ENCODE measurements at places on chromosomes 6 and 20.
A peak's percentile ranks its signal among the peaks of the same experiment; 100 is the strongest.

DNA sequence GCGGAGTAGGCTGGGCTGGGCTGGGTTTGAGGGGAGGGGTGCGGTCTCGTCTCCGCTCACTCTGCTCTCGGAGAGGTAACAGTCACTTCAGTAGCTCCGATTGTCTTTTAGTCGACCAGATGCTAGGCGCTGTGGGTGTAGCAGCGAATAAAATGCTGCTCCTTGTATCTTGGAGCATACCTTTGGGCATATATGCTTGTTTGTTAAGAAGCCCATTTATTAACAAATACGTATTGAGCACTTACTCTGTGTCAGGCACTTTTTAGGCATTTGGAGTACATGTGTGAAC lies 545 bp downstream of the ACTR5 start:
- DNase-seq, result no peak

GRCh38 chr20:5091902-5092301 lies 27.9 kb downstream of the PCNA start:
- no peak for DNase-seq

- no peak for DNase-seq
Measured at GRCh38 chr6:93801101-93801847, 381.9 kb upstream of the EPHA7 start.

DNA sequence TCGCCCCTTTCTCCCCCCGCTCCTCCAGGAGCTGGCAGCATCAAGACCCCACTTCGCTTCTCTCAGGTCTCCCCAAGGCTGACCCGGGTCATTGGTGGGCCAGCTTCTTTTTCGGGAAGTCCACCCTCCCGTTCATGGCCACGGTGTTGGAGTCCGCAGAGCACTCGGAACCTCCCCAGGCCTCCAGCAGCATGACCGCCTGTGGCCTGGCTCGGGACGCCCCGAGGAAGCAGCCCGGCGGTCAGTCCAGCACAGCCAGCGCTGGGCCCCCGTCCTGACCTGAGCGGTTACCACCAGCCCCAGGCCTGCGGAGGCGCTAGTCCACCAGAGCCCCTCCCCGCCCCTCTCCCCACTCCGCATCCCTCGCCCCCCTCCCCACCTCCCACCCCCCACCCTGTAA lies 1.0 kb downstream of the PPDPF start:
- no peak for DNase-seq

DNA sequence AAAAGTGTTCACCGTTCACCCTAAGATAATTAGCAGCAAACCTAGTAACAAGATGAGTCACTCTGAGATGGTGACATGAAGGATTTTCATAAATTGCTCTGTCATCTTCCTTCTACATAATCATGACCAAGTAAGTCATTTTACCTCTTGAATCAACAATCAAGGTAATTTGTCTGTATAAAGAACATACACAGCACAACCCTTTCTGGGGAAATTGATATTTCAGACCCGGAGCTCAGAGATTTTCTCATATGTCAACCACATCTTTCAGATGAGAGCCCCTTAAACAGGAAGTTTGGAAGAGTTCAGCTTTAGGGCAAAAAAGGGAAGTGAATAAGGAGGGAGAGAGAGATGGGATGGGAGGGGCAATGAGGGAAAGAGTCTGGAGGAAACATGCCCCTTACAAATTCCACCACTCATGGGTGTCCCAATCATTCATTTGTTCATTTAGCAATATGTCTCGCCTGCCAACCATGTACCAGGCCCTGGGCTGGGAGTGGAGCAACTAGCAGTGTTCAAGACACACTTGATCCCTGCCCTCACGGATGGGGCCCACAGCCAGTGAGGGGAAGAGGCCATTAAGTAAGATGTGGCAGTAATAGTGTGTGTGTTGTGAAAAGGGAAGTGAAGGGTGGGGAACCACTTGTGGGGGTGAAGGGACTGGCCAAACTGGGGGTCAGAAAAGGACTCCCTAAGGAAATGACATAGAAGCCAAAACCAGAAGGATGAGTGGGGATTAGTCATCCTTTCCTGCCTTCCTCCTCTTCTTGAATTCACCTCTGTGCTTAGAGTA lies 190.9 kb downstream of the MAFB start:
- no peak for DNase-seq

GRCh38 chr6:27806981-27807440 lies 105.2 kb downstream of the OR2B2 start:
- DNase-seq, result no peak

GRCh38 chr20:44171775-44172571 lies 15.0 kb downstream of the JPH2 start:
- DNase-seq, result no peak

DNA sequence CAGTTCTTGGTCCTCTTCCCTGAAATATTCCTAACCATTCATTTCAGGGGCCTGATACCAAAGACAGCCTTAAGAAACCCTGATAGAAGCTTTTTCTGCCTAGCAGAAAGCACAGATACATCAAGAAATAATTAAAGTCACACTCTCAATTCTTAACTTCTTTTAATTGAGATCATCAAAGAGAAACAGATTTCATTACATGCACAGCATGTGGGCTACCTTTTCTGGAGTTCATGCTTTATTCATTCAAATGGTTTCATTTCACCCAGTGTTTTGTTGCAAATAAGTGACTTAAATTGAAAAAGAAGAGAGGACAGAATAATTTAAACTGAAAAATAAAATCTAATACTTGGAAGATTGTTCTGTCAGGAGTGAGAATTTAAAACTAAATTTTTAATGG lies 192.6 kb upstream of the GGTLC1 start:
- DNase-seq, result no peak

DNA sequence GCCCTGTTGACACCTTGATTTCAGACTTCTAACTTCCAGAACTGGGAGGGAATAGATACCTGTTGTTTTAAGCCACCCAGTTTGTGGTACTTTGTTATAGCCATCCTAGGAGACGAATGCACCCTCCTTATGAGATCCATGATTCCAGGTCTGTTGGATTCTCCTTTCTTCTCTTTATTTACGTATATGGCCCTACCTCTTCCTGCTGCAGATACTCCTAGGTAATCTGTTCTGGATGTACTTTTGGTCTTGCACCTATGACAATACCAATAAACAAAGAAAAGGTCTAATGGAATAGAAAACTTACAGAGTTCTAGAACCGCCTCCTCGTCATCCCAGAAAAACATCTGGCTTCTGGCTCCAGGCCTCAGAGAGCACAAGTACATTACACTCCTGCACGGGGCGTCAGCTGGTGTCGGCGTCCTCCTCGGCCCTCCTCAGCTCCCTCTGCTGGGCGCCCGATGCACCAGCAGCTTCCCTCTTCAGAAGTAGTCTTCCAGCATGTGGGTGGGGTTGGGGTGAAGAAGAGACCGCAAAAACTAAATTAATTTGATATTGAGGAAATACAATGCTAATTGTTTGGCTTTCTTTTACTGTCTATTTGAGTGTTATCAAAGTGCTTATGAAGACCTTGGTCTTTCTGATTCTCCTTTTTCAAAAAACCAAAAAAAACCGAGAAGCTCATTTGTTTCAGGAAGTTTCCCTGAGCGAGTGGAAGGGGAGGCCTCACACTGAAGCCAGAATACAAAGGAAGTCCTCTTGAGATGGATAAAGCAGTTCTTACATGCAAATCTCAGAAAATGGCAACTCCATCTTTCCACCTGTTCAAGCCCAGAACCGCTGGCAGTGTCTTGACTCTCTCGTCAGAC lies 9.7 kb upstream of the ATXN1 start:
- peak; percentile 61 for DNase-seq

DNA sequence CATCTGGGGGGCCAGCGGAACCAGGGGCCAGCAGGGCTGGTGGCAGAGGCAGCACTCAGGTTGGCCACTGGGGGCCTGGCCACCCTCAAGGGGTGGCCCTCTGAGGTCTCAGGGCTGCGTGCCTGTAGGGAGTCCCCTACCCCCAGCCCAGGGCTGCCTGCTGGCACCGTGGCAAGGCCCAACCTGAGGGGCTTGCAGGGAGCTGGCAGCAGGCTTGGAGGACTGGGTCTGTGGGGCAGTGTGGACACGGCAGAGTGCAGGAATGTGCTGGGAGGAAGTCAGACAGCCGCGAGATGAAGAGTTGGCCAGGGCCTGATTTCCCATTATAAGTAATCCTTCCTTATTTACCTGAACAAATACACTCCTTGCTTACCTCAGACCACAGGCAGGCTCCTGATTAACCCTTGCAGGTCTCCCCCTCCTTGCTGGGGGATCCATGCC lies at the start of gene SPDEF:
TSS of gene SPDEF (minus strand) at position 299 of the 441 bp plus-strand sequence. CDS start 11,874 bp downstream, outside the sequence.
- no peak for DNase-seq

- no peak for DNase-seq
Measured at GRCh38 chr6:147678253-147678652, 169.8 kb downstream of the SAMD5 start.

- no peak for DNase-seq
Measured at GRCh38 chr6:90457867-90458259, 129.0 kb downstream of the MAP3K7 start.

- no peak for DNase-seq
Measured at GRCh38 chr20:48754292-48754691, 73.5 kb downstream of the PREX1 start.

DNA sequence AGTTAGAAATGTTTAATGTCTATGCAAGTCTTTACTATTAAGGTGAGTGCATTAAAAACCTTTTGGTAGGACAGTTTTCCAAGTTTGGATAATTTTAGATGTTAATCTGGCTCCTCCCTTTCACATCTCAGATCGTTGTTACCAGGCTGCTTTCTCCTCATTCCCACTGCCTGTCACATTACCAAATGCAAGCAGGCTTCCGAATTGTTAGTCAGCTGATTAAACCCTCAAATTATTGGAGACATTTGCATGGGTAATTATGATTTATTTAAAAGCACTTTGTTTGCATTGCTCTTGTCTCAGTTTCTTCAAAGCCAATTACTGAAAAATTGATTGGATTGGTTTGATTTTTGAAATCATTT lies 816.5 kb downstream of the KIF16B start:
- DNase-seq, result no peak

DNA sequence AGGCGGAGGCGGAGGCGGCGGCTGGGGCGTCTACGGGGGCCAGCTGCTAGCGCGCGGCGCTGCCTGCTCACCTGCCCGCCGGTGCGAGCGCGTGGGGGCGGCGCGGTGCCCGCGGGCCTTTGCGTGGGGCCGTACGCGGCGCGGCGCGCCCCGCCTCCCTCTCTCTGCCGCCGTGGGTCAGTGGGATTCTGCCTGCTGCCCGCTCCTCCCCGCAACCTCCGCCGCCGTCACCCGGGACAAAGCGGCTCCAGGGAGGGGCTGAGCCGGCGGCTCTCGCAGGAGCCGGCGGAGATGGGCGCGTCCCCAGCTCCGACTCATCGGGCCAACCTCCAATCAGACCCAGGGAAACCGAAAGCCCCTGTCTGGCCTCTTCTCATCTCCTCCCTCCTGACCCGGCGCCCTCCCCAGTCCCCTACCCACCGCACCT lies at the start of gene RCAN2:
TSS of gene RCAN2 (minus strand) at position 249 of the 427 bp plus-strand sequence.
- peak; percentile 6 for DNase-seq

- no peak for DNase-seq
Measured at GRCh38 chr6:168804331-168804730, 363.3 kb downstream of the SMOC2 start.

DNA sequence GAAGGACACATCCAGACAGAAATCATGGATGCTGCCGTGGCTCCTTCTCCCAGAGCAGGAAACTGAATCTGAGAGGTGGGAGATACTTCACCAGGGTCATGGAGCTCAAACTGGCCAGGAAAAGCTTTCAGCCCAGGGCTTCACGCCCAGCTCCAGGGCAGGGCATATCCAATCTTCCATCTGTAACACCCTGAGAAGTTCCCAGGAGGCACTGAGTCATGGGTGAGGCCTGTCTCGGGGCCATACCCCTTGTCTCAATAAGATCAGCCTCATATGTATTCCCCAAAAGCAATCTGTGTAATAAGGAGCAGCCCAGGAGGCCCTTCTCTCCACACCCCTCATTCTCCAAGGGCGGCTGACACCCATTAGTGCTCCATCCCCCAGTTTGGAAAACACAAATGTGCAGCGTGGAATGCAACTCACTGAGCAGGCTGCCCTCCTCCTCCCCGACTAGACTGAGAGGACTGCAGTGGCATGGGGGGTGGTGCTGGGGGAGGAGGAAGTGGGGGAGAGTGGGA lies 439.3 kb upstream of the SULF2 start:
- DNase-seq, result no peak

- no peak for DNase-seq
Measured at GRCh38 chr6:84979541-84979940, 215.1 kb upstream of the TBX18 start.

- DNase-seq, result no peak
Measured at GRCh38 chr20:47361057-47361915, 4.8 kb upstream of the ZMYND8 start.

GRCh38 chr6:27994616-27995015 lies 37.6 kb downstream of the OR2B6 start:
- DNase-seq, result no peak

DNA sequence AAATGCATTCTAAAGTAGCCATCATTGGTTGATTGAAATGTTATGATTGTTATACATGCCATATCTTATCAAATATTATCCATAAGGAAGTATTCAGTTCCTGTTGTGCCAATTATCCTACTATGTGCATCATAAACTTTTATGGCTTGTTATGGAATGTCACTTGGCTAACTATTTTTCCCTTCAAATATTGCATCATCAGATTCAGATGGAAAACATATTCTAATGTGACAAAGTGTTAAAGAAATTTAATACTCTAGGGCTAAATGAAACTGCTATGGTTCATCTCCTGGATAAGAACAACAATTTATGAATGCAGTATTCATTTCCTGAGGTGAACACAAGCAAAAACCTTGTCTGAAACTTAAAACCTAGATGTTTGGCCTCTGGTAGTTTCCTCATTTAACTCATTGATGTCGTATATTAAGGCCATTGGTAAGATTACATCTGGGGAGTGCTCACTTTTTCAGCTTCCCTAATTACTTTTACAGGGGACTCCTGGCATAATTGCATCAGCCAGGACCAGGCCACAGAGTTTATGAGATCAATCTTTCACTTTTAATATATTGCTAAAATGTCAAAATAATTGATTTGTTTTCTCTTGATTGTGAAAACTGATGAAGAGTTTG lies 134.9 kb upstream of the CEP162 start:
- no peak for DNase-seq

DNA sequence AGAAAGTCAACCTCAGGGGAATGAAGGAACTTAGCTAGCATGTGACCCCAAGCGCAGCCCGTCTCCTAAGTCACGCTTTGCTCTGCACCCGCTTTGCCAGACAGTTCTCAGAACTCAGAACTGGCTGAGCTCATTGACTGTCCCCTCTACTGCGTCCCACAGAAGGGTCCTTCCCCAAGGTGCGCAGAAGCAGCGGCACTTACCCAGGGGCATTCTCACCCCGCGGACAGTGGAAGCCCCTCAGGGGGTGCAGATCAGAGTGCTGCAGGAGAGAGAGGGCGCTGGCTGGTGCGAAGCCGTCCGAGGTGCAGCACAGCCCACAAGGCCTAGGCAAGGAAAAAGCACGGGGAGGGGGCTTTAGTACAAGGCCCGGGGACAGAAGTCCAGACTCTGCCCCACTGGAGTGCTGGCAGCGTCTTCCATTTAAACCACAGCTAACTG lies 807 bp downstream of the SNHG17 start:
- DNase-seq, result no peak

DNA sequence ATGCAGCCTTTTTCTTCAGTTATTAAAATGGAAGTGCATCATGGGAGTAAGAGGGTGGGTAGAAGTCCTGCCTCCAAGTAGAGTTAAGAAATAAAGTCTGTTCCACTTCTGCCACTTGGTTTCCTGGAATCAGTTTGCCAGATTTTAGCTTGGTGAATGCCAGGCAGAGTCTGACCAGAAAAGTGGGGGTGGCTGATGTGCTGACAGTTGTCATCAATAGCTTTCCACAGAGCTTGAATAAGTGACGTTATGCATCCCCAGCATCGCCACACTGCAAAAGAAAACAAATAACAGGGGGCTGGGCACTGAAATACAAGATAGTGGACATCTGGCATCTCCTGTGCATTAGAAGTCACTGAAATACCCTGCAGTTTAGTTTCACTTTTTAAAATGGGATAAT lies 30.8 kb upstream of the CEP162 start:
- DNase-seq, result no peak

GRCh38 chr20:60306105-60306504 lies 347.9 kb downstream of the CDH26 start:
- no peak for DNase-seq
